ENCODE measurements at places on chromosomes 11 and 22.

DNA sequence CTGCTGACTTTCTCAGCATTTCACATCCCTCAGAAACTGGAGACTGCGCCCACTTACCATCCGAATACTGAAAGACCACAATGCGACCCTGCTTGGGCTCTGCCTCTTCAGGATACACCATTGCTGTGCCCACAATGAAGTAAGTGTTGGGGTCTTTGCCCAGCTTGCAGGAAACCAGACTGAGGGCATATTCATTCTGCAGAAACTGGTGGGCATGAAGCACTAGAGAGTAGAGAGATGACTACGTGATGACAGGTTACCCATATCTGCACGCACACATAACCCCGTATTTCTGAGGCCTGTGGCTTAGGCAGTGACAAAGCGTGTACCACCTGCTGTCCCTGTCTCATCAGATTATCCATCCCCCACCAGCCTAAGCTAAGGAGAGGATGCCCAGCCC is 14.6 kb upstream of the VWCE start:
- no peak for DNase-seq

- no peak for DNase-seq
Measured at GRCh38 chr22:46233231-46233630, 16.9 kb downstream of the CDPF1 start.

GRCh38 chr11:61505106-61505505 is 3.4 kb upstream of the LRRC10B start:
- DNase-seq: no peak

- DNase-seq: no peak
Measured at GRCh38 chr11:46370253-46370652, 11.2 kb upstream of the MDK start.

- no peak for DNase-seq
Measured at GRCh38 chr22:44616461-44616860, 85.5 kb upstream of the PRR5 start.

DNA sequence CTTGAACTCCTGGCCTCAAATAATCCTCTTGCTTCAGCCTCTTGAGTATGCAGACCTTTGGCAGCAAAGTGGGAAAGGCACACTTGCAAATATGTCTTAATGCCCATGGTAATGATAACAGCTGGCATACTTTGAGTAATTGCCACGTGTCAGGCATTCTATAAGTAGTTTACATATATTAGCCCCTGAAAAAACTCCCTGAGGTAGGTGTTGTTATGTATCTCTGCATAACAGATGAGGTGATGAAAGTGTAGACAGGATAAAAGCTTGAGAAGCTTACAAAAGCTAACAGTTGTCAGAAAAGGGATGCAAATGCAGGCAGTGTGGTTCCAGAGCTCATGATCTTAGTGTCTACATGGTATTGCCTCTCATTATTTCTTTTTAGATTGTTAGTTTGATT is 291.1 kb upstream of the C11orf87 start:
- no peak for DNase-seq

GRCh38 chr22:22748297-22748743 is 103.9 kb downstream of the GGTLC2 start:
- DNase-seq: peak; percentile 18

DNA sequence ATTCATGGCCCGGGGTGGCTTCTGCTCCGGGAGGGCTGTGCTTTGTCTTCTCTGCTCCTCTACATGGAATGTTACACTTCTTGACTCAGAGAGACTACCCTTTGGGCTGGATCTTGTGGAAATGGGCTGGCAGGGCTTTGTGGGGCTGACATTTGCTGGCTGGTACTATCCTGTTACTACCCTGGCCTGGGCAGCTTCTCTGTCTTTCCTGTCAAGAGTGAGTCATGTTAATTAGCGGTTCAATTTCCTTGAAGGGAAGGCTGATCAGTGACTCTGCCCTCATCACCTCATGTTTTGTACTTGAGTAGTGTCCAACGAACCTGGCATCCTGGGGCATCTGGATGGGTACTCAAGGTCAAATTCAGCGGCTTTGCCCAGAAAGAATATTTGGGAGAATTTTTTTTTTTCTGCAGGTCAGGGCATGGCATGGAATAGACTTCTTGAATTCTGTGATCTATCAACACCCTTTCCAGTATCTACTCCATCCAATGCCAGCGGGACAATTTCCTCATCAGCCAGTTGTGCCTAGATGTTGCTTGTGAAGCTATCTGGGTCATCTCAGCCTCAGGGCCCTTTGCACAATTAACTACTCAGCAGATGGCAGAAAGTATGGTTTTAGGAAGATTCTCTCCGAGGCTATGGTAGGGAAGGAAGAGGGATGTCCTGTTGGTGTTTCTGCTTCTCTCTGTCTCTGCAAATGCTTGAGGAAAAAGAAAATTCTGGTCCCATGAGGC is 140.5 kb upstream of the PLET1 start:
- DNase-seq: no peak

DNA sequence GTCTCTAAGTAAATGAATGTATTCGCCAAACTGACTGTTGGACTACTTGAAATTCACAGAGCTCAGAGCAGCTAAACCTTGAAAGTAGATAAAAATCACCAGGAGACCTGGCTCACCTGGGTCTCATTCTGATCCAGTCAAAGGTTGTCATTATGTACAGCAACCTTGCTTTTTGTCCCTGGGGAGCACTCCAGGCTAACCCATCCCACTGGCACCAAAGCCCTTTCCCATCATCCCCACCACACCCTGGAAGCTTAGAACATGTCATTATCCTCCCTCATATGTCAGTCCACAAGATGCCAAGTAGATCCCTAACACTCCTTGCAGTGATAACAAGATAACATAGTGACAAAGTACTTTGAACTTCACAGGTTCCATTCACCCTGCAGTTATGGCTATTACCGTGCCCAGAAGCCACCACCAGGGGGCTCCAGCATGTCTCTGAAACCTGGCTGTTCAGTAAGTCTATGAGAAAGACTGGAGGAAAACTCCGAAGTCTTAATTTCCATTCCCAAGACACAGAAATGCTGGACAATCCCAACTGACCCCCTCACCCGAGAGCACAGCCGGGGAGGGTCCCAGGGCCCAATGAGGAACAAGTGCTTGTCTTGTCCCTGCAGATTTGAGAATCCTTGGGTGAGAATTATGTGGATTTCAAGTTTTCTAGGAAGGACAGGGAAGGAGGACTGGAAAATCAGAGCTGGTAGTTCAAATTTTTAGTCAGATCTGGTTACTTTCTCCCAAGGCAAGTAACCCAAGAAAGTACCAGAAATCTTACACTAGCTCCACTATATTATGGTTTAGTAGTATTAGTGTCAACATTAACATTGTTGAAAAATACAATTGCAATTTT is 43.0 kb upstream of the USP47 start:
- no peak for DNase-seq

DNA sequence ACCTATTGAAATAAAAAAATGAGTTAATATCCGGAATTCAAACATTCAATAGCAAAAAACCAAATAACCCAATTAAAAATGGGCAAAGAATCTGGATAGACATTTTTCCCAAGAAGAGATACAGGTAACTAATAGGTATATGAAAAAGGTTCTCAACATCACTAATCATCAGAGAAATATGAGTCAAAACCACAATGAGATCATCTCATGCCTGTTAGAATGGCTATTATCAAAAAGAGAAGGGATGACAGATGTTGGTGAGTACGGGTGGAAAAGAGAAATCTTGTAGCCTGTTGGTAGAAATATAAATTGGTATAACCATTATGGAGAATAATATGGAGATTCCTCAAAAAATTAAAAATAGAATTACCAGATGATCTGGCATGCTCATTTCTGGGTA is 26.9 kb upstream of the OR6M1 start:
- DNase-seq: no peak

- DNase-seq: no peak
Measured at GRCh38 chr11:19194620-19195308, 7.0 kb downstream of the CSRP3 start.

- no peak for DNase-seq
Measured at GRCh38 chr22:36617694-36618522, 85.6 kb downstream of the CACNG2 start.

DNA sequence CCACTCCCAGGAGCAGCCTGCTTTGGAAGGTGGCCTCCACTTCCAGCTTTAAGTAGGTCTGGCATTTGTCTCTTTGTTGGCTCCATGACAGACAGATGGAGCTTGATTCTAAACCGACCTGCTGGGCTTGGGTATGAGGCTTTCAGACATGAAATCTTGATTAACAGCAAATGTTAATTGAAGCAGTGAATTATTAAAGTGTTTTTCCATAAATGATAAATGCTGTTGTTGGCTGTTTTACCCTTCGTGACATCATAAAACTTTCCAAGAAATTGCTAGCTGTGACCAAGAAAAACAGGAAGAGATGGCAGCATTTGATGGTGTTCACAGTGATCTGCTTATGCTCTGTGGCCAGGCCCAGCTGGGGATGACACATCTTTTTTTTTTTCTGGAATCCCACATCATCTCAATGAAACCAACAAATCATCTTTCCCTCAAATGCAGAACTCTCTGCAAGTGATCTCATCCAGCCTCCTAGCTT is 66.1 kb downstream of the RBMXL2 start:
- DNase-seq: no peak

GRCh38 chr11:8873741-8874405 is 37.1 kb upstream of the AKIP1 start:
- DNase-seq: no peak

DNA sequence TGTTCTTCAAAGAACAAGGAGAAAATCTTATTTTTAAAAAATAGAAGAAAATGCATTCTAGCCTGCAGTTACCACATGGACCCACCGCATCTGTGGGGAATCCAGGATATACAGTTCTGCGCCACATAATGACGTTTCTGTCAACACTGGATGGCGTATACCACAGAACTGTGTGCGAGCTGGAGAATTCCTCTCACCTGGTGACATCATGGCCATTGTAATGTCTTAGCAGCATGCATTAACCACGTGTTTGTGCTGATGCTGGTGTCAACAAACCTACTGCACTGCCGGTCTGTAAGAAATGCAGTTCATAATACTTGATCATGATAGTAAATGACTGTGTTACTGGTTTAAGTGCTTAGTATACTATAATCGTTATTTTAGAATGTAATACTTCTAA is 174.7 kb downstream of the TBC1D22A start:
- DNase-seq: no peak

- no peak for DNase-seq
Measured at GRCh38 chr22:41919357-41920224, 4.7 kb upstream of the SHISA8 start.

DNA sequence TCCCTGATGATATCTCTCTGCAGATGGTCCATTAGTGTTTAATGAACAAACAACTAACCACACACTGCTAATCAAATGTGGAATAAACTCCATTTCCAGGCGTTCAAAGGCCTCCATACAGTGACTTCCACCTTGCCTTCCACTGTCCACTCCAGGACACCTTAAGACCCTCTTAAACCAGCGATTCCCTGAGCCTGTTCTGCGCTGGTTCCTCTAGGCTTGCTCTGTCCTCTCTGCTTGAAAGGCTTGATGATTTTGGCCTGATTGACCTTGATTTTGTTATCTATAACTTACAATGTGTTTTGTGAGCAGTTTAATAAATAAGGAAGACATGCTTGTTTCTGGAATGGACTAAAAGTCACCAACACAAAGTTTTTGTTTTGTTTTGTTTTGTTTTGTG is 12.0 kb downstream of the OVCH2 start:
- no peak for DNase-seq

GRCh38 chr11:61811831-61812230 is 5.0 kb downstream of the FADS1 start:
- no peak for DNase-seq

DNA sequence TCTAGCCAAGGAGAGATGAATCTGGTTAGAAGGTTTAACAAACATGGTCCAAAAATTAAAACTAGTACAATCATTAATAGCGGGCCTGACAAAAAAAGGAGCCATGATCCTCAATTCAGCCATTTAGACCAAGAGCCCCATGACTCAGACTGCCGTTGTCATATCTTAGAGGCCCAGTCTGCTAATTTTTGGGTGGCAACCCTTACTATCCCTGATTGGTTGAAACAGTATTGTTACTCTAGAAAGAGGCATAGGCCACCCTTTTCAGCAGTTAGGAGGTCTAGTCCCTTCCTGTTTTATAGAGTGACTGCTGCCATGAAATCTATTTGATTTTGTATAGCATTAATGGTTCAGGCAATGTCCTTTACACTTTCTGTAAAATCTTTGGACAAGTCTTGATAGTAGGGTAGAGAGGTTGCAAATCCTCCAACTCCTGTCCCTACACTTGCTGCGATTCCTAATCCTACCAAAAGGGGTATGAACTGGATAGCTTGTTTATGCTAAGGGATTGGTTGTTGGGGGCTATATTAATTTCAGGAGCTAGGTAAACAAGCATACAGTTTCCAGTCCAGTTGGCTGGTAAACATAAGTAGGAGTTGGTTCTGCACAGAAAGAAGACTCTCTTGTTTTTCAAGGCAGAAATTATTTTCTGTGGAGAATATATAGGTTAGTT is 1056.3 kb upstream of the CNTN5 start:
- no peak for DNase-seq

DNA sequence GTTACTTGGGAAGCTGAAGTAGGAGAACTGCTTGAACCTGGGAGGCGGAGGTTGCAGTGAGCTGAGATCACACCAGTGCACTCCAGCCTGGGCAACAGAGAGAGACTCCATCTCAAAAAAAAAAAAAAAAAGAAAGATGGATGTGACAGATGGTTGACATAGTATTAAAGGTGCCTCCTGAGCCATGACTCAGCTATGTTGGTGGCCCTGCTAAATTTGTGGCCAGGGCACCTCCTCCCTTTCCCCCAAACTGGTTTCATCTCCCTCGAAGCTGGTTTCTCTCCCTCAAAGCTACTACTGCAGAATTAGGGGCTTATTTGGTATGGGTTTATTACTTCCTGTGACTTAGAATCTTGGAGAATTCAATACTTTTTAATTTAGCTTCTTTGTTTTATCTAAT is 31.5 kb downstream of the SDHD start:
- no peak for DNase-seq

- no peak for DNase-seq
Measured at GRCh38 chr22:35995772-35996171, 32.9 kb downstream of the RBFOX2 start.

- no peak for DNase-seq
Measured at GRCh38 chr11:104433751-104434150, 269.8 kb upstream of the PDGFD start.

DNA sequence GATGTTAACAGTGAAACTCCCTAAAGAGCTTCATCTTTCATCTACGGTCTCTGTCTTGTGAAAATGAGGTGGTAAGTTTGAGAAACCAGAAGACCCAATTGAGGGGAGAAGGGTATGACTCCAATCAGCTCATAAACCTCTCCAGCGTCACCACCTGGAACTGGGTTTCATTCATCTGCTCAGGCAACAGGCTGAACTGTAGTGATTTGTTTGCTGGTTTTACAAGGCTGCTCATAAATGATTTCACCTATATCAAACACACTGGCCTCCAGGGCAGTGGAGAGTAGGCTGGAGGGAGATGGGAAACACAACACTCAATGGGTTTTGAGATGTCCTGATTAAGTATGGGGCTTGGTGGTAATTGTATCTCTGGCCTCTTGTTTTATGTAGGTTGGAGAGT is 79.0 kb downstream of the EFCAB6 start:
- DNase-seq: no peak

DNA sequence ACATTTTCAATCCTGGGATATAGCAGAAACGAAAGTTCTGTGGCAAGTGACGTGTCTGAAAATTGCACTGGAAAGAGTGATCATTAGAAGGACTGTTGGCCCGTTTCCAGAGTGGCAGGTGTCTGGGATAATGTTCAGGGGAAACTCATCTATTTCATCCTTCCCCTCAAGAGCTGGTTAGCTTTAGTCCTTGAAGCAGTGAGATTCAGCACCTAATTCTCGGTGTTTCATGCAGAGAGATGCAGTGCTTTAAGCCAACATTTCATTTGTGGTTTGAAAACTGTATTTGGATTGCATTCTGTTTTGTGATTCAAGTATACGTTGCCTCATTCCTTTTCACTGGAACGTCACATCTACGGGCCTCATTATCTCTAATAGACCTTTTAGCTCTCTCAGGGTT is 205.0 kb upstream of the RAG2 start:
- no peak for DNase-seq
